ELR (cell line): ENCODE measurements at places on chromosomes 13 and 19.
A peak's percentile ranks its signal among the peaks of the same experiment; 100 is the strongest.

GRCh38 chr19:33803383-33803782, 6.7 kb downstream of the KCTD15 start:
- DNase-seq = no peak

DNA sequence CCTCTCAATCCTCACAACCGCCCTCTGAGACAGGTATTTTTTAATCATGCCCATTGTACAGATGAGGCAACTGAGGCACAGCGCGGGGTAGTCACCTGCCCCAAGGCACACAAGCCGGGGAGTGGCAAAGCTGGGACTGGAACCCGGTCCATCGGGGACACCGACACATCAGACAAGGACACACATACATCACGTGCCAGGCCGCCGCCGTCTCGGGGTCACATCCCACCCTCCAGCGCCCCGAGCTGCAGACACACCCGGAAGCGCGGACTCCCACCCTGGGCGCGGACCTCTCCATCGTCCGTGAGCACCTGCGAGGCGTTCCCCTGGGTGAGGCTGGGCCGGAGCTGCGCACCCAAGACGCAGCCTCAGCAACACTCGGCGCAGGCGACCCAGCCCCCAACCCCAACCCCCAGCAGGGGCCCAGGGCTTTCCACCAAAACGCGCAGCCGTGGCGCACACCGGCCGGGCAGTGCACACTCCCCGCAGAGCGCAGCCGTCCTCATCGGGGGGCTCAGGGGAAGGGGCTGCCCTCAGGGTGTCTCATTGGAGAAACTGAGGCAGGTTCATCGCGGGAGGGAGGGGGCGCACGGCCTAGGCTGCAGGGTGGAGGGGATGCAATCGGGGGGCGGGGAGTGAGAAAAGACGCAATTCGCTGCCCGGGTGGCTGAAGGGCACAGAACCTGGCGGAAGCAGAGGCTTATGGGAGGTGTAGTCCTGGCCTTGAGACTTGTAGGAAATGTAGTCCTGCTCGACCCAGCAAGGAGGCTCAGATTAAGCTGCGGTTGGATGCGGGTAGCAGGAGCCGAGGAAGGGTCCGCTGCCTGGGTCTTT, 1.9 kb upstream of the LMTK3 start:
- peak; percentile 81 for DNase-seq

- DNase-seq = peak; percentile 46
Measured at GRCh38 chr13:109647053-109647452, 139.3 kb downstream of the IRS2 start.

DNA sequence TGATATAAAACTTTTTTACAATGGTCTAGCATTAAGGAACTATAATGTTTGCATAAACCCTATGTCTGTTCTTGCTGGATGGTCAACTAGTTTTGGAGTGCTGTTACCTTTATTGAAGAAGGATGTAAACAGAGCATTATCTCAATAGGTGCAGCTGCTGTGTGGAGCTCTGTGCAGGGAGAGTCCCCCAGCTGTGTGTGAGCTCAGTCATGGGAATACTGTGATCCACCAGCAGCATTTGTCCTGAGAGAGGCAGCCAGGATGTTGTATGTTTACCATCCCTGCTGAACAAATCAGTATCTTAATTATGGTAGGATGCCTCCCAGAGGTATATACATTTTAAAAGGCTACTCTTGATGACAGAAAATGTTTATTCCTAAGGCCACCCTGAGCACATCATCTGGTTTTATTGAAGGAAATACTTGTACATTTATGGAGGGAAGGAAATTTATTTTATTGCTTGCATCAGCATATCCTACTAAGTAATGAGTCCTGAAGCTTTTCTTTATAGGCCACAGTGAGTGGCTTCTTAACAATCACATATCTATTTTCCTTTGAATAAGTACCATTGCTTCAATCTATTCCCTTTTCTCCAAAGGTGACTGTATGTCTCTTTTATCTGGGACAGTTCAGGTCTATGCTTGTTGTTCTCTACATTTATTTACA, 11.7 kb downstream of the RAP2A start:
- no peak for DNase-seq

DNA sequence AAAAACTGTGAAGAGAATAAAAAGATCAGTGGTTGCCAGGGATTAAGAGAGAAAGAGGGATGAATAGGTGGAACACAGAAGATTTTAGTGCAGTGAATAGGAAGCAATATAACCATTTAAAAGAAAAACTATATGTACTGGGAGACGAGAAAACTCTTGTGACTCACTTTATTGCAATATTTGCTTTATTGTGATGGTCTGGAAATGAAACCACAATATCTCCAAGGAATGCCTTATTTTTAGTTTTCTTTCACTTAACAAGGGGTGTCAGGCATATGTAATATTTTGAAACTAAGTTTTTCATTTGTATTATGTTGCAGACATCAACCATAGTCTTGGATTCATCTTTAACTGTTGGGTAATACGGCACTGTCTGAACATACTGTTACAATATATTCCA, 1308.2 kb downstream of the PCDH9 start:
- DNase-seq = no peak

- peak; percentile 7 for DNase-seq
Measured at GRCh38 chr13:48236528-48237353, 3.7 kb downstream of the ITM2B start.

GRCh38 chr13:100213576-100213975, 124.7 kb downstream of the PCCA start:
- DNase-seq = no peak

DNA sequence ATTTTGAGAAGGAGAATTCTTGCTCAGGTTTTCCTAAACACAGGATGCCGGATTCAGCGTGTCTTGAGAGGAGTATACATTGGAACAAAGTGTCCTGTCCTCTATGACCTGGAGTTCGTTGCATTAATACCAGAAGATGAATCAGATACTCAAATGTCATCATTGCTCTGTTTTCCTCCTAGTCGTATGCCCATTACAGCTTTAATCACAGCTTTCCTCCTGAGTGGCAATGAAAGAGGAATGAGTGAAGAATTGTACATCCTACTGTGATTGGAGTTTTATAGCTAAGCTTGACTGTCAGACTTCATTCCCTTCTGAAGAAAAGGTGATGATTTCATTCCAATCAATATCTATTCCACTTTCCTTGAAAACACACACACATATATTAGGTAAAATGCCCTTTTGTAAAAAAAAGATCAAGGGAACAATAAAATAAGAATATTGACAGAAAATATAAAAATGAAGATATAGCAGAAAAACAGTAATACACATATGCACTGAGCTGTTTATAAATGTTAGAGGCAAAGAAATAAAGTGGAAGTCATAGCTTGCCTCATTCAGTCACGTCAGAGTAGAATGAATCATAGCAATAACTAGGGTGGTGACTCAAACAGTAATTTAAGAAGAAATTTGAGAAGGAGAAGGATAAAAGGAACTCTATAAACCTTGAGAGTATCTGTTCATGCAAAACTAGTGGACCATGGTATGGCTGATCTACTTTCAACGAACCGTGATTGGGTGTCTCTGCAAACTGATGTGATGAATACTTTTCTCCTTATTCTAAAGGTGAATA, 501.5 kb downstream of the SUCLA2 start:
- peak; percentile 89 for DNase-seq

DNA sequence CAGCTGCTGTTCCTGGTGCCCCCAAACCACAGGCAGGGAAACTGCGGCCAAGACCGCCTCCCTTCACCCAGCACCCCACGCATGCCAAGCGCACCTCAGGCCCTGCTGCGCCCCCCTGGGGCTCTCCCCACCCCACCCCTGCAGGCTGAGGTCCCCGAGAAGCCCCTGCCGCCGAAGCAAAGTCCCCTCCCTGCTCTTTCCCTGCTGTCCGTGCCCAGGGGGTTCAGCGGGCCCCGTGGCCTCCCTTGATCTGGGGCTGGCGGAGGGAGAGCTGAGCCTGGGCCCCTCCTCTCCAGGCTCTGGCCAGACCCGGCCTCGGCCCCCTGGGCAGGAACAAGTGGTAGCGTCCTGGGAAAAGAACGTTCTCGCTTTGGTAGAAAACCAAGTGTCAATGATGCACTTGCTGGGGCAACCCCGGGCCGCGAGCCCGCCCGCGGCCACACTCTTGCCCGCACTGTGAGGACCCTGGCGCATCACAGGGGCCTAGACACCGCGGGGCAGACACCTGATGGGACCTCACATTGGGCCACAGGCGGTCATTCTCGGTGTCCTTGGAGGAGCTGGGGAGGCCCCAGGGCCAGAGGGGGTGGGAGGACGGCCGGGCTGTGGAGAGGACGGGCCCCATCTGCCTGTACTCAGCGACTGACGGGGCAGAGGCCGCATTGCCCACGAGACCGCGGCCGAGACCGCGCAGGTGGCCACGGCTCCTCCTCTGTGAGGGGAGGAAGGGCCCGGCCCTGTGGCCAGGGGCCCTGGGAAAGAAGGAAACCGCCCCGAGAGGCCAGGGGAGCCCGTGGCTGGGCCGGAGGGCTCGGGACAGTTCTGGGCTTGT, 29.0 kb downstream of the GPX4 start:
- peak; percentile 39 for DNase-seq

- DNase-seq = peak; percentile 72
Measured at GRCh38 chr19:42255766-42256745, 1.1 kb upstream of the ERF start.

DNA sequence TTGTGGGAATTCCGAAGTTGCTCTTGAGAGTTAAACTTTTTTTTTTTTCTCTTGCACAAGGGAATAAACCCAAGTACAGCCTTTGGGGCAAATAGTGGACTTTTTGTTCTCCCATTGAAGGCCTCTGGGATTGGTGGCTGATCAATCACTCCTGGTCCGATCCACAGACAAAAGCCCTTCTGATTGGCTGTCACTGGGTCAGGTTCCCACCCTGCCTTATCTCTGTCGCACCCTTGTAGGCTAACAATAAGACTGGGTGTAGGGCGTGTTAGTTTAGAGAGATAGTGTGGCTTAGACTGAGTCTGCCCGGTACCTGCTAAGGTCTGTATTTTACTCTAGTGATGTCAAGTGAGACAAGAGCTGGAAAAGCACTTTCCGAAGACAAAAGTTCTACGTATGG, 380.8 kb downstream of the NDFIP2 start:
- no peak for DNase-seq
